NCI-H1048 (cell line): ENCODE measurements at places on chromosomes 12 and 14.

DNA sequence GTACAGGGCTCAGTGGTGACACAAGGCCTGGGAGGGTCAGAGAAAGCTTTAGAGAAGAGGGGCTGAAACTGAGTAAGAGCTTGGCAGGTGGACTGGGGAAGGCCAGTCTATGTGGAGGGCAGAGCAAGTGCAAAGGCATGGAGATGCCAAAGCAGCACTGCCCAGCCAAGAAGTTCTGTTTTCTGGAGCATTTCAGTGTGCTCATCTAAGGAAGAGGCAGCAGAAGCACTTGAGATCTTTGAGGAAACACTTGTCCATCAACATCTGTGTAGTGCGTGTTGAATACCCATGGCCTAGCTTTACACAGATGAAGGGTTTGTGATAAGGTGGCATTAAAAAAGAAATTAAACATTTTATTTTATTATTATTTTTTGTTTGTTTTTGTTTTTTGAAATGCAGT, 52.8 kb downstream of the FOS start:
- no peak for DNase-seq

GRCh38 chr14:53743371-53743770, 213.3 kb downstream of the BMP4 start:
- no peak for DNase-seq

- DNase-seq: no peak
Observed at GRCh38 chr12:56104815-56105608, 653 bp downstream of the PA2G4 start.

DNA sequence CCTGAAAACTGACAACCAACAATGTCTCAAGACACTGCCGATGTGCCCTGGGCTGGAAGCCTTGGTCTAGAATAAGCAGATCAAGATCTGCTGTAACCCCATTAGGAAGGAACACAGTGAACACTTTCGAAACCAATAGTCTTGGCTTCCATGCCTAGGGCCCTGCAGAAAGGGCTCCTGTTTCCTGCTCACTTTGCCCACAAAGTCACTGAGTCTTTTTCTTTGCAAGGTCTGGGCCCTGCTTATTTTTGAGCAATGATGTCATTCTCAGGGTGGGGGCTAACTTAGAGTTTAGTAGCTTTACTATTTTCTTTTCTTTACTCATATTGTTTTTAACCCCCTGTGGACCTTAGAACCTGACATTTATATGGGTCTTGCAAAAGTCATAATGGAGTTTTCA, 704.2 kb upstream of the TMEM132C start:
- no peak for DNase-seq

- no peak for DNase-seq
Observed at GRCh38 chr12:121871467-121871866, 12.8 kb upstream of the HPD start.

DNA sequence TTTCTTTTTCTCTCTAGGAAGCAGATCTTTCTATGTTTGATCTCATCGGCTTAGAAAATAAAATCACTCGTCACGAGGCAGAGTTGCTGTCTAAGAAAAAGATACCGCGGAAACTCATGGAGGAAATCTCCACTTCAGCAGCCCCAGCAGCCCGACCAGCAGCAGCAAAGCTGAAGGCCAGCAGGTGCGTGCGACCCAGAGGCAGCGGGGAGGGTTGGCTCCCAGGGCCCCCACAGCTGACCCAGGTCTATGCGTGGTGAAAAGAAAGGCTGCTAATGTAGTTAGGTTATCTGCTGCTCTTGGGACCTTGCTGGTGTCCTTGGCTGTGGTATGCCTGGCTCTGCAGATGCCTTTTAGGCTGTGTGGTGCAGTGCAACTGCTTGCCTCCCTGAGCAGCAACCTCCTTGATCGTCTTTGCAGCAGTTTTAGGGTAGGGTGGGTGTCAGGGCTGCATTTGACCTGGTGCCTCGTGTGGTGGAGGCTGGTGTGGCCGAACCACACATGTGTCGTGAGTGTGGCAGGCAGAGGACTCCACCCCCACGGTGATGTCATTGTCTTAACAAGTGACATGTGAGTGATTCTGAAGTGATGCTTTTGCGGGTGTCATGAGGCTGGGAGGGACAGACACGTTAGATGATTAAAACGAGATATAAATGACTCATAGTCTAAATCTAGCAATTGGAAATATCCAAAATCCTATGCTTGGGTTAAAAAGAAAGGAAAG, 68.6 kb downstream of the EP400 start:
- DNase-seq: no peak

GRCh38 chr12:109783135-109783964, 49.8 kb downstream of the TRPV4 start:
- DNase-seq: no peak

GRCh38 chr12:115801871-115802270, 475.6 kb downstream of the MED13L start:
- no peak for DNase-seq

GRCh38 chr12:88388566-88389540, 191.4 kb downstream of the KITLG start:
- DNase-seq: no peak

DNA sequence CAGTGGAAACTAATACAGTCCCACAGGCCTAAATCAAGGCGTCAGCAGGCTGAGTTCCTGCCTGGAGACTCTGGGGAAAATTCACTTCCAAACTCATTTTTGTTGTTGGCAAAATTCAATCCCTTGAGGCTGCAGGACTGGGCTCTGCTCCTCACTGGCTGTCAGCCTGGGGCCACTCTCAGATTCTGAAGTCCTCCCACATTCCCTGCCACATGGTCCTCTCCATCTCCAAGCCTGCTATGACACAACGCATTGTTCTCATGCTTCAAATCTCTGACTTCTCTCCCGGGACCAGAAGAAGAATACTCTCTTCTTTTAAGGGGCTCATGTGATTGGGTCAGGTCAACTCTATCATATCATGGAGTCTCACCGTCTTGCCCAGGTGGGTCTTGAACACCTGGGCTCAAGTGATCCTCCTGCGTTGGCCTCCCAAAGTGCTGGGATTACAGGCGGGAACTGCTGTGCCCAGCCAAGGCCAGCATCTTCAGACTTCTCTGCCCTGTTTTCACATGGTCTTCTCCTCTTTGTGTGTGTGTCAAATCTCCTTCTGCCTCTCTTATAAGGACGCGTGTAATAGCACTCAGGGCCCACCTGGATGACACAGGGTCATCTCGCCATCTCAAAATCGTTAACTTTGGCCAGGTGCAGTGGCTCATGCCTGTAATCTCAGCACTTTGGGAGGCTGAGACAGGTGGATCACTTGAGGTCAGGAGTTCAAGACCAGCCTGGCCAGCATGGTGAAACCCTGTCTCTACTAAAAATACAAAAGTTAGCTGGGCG, 9.7 kb downstream of the P2RX7 start:
- DNase-seq: no peak

- DNase-seq: no peak
Observed at GRCh38 chr14:94376976-94377865, 11.2 kb downstream of the SERPINA1 start.
